Mesendoderm (in vitro differentiated cells): ENCODE measurements at places on chromosomes 12 and 14.
A peak's percentile ranks its signal among the peaks of the same experiment; 100 is the strongest.

- no peak for DNase-seq
Measured at GRCh38 chr14:104091927-104092771, 6.6 kb downstream of the ASPG start.

GRCh38 chr14:53743371-53743770, 213.3 kb downstream of the BMP4 start:
- DNase-seq: no peak

DNA sequence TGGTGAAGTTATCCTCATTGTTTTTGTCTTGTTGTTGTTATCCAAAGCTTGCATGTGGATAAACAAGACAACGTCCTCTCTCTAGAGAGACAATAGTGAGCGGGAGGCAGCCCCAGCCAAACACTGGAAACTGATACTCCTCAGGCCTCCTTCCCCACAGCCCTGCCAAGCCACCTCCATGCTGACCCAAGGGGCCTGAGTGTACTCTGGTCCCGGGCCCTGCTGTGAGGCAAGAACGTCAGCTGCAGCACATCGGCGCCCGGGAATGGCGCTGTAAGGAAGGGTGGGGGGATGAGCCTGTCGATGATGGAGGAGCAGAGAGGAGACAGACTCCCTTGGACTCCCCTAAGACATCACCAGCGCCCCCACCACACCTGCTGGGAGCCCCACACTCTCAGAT, 83.6 kb downstream of the ANO2 start:
- DNase-seq: no peak

GRCh38 chr14:97995531-97995930, 1198.3 kb downstream of the VRK1 start:
- DNase-seq: no peak

GRCh38 chr14:93369713-93370266, 22.8 kb downstream of the COX8C start:
- DNase-seq: no peak

- no peak for DNase-seq
Measured at GRCh38 chr12:67692966-67693365, 44.4 kb downstream of the DYRK2 start.

- DNase-seq: no peak
Measured at GRCh38 chr12:49783917-49784676, 42.7 kb downstream of the TMBIM6 start.

DNA sequence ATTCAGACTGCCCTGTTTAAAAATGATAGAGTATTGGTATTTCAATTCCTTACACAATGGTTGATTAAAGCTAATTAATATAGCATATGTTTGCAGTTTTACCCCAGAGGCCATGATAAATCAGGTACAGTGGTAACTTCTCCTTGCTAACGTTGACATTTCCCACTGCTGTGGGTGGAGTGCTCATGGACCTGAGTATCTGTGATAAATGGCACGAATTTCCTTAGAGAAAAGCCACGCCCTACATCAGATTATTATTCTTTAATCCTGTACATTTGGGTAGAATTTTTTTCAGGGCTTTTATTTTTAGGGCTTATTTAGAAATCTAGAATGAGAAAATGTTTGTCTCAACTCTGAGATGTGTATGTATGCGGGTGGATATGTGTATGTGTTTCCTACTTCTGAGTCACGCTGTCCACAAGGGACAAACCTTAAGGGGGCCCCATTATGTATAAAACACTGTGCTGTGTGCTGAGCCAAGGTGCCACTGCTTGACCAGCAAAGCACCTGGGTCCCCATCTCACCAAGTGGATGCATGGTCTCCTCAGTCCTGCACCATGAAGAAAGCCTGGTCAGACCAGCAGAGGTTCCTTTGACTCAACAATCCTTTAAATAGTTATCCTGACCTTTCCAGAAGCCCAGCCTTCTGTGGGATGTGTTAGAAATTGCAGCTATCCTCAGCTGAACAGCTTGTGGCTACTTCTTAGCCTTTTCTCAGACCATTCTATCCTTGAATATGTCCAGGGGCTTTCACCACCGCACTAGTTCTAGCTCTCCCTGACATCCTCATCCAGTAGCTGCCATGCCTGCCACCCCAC, 57.9 kb upstream of the STK38L start:
- no peak for DNase-seq

DNA sequence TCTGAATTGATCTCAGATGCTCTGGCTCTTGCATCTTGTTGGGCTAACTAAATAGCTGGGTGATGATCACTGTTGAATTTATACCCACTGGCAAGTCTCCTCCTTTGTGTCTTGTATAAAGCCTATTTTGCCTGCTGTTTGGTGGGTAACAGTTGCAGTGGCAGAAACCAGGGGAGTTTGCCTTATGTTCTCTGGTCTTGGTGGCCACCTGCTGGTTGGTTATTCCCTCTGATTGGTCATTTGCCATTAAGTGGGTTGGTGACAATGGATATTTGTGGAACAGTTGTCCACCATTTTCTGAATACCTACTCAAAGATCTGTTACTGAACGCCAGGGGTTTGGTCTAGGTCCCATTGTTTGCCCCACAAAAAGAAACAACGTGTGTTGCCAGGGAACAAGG, 52.1 kb downstream of the AVPR1A start:
- peak; percentile 47 for DNase-seq
